ENCODE measurements at places on chromosomes 11 and 22.

DNA sequence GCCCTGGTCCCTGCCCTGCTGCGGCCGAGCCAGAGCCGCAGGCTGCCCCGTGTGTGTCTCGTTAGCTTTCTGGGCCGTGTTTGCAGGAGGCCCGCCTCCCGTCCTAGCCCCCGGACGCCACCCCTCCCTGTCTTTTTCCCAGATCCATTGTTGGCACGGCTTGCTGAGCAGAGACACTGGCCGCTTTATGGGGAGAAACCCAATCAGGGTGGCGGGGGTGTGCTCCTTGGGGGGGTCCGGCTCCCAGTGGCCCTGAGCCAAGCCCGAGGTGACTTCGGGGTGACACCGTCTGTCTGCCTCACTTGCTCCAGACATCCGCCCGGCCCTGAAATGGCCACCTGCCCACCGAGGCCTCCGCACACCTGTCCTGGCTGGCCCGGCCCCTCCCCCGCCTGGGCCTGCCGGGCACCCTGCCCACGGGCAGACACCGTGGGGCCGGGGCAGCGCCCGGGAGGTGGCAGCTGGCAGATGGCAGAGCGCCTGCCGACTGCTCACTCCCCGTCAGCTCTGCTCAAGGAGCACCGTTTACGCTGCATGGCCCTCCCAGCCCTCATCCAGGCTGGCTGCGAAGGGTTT lies 43.1 kb upstream of the PPARA start:
- DNase-seq, result no peak

GRCh38 chr11:123798079-123798478 lies 8.1 kb downstream of the OR6M1 start:
- DNase-seq, result no peak

DNA sequence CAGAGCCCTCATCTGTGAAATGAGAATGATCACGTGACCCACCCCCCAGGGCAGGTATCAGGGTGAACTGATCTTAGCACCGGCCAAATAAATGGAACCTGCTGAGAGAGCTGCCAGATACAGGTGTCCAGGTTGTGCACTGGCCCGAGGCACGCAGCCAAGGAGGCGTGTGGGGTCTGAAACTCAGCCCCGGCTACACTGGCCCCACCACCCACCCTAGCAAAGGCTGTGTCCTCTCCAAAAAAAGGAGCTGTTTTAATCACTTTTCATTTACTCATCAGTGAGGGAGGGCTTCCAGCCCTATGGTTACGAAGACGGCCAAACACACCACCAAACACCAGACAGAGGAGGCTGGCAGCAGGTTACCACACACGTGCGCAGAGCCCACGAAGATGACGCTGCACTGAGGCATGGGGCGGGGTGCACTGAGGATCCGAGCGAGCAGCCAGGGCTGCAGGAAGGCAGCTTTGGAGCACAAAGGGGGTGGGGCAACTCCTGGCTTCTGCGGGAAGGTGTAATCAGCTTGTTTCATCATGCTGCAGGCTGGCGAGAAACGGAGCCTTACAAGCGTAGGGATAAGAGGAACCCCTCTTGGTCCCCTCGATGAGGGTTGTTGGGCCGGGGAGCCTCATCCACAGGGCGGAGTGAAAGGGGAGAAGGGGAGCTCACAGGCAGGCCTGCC lies 19.5 kb upstream of the SLC22A12 start:
- DNase-seq, result no peak

DNA sequence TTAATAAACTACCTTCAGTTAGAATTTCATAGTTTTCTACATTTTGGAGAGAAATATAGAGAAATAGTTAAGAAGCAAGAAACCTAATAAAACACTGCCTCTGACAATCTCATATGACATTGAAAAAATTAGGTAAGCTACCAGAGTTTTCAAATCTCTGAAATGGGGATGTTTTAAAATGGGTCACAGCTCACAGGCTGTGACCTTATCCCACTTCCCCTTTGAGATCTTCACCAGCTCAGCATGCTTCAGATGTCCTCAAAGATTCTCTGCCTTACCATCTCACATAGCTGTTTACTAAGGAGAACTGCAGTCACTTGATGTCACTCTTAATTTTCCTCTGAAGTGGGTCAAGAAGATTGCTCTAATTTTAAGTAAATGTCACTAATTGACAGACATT lies 717.8 kb downstream of the JRKL start:
- no peak for DNase-seq

DNA sequence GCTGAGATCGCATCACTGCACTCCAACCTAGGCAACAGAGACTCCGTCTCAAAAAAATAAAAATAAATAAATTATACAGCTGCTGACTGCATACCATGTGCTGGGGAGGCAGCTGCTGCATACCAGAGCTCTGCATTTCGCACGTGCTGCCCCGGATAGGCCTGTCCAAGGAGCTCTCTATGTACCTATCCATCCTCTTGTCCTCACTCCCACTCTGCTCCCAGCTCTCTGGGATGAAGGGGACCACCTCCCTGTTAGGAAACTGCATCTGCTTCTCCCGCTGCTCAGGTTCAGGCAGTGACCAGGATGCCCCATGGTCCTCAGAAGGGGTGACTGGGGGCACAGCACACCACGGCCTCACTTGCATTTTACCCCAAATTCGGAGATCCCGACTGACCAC lies 302.3 kb downstream of the BRD1 start:
- no peak for DNase-seq

DNA sequence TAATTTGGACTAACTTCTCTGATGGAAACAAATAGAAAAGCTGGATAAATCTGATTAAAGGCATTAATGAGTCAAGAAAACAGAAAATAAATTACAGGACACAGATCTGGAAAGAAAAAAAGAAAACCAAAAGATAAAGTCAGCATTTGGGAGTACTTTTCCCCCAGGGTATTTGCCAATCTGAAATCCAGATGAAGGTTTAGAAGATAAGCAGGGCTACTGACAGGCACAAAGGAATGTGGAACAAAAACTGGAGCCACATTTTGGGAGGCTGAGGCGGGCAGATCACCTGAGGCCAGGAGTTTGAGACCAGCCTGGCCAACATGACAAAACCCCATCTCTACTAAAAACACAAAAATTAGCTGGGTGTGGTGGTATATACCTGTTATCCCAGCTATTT lies 57.2 kb downstream of the SBF2 start:
- no peak for DNase-seq

DNA sequence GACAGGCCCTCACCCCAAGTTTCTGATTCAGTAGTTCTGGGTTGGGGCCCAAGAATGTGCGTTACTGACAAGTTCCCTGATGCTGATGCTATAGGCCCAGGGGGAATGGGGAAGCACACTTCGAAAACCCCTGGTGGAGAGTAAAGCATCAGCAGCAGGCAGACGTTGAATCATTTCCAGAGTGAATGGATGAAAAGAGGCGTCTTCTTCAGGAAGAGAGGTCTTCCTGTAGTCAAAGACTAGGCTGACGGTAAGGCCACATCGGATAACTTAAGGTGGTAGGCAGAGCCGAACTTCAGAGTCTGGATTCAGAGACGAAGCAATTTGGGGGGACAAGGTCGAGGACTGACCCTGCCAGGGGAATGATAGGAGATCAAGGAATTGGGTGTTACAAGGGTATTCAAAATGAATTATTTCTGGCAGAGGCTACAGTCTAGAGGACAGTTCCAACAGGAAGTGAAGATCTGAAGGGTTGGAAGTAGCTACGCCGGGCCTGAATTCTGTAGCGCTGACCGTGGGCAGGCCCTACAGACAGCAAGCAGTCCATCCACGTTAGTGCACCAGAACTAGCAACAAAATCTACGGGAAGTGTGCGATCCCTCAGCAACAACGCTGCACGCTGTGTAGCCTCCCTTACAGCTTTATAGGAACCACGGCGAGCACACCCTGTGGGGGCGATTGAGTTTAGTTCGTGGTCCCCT lies 862 bp upstream of the CENATAC start:
- peak; percentile 29 for DNase-seq

DNA sequence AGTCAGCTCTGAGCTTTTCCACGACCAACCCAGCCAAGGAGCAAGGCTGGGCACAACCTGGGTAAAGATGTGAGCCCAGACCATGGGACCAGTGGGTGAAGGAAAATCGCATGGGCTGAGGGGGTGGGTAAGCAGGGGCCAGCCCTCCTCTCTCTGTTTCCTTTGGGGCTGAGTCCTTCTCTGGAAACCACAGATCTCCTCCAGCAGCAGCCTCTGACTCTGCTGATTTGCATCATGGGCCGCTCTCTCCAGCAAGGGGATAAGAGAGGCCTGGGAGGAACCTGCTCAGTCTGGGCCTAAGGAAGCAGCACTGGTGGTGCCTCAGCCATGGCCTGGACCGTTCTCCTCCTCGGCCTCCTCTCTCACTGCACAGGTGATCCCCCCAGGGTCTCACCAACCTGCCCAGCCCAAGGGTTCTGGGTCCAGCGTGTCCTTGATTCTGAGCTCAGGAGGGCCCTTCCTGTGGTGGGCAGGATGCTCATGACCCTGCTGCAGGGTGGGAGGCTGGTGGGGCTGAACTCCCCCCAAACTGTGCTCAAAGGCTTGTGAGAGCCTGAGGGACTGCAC lies 67.8 kb downstream of the GGTLC2 start:
- DNase-seq, result no peak

DNA sequence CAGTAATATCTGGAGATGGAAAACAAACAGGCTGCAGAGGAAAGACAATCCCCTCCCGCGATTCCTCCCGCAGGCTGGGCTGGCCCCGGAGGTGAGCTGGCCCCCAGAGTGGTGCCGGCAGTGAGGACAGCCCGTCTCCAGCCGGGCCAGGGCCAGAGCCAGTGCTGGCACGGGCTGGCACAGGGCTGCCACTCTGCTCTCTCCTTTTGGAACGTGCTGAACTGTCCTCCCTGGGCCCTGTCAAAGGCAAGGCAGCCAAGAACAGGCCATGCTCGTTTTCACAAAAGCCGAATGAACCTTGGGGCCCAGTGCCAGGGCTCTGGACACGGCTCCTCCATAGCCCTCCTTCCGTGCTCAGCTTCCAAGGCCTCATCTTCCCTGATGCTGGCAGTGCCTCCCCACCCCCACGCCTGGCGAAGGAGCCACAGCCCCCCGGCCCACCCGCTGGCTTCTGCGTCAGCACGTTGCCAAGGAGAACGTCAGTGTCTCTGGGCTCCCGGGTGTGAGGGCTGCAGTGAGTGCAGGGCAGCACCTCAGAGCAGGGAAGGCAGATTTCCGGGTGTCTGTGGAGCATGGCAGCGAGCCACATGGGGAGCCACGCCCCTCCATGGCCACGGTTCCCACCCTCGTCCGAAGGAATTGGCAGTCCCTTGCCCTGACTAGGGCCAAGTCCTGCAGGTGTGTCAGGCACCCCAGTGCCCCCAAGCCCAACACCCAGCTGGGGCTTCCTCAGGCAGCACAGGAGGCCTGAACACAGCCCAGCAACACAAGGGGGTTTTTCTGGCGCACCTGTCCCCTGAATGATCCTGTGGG lies 28.6 kb downstream of the GNAZ start:
- DNase-seq, result no peak

DNA sequence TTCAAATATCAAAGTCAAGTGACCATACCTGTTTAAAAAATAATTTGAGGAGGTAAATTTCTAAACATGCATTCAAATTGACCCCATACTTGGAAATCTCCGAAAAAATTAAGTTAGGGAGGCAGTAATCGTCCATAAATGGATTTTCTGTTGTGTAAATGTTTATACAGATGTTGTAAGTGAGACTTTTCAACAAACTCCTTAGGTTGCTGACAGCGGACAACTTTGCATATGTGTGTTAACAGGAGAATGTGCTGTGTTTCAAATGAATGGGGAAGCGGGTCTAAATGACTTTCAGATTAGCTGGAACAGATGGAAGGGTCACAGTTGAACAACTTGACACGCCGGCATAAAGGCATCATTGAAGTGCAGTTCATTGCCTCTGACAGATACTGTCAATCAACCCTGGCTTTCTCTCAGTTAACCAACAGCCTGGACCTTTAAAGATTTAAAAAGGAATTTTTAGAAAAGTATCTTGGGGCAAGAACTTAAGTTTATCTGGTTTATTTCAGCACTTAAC lies 98.2 kb upstream of the DBX1 start:
- DNase-seq, result no peak

- DNase-seq, result no peak
These were observed 19.9 kb downstream of the POU2AF2 start for GRCh38 chr11:111265421-111265820.

GRCh38 chr22:24855794-24856193 lies 49.8 kb downstream of the SGSM1 start:
- no peak for DNase-seq

- no peak for DNase-seq
These were observed 30.6 kb downstream of the PRDM11 start for GRCh38 chr11:45176996-45177395.

DNA sequence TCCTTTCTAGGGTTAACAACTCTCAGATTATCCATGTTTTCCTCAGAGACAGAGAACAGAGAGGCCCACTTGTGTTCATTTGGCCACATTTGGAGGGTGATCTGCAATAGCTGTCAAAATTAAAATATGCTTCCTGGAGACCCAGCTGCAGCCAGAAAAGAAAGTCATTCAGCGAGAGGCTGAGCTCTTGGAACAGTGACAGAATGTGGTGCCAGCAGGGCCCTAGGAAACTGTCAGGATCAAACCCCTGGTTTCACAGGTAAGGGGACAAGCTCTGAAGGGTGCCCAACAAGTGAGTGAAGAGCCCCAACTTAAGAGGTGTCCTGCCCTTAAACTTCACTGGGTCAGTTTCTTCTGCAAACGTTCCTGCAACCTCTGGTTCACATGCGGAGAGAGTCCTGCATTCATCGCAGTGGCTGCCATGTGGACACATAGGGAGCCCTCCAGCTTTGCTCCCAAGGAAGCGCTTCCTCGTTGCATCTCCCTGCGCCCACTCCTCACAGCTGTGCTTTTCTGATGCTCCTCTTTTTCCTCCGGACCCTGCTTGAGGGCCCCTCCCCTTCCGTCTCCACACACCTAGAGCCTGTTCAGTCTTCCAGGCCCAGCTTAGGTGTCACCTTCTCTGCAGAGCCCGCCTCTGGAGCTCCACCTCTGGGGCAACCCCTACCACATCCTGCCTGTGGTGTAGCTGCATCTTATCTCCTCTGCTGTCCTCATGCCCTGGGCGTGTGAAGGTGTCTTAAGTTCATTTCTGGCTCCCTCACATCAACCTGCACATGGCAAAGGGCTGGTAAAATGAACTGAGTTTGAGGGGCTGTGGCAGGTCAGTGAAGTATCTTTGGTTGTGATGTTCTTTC lies 3.9 kb downstream of the UCP3 start:
- peak; percentile 72 for DNase-seq

DNA sequence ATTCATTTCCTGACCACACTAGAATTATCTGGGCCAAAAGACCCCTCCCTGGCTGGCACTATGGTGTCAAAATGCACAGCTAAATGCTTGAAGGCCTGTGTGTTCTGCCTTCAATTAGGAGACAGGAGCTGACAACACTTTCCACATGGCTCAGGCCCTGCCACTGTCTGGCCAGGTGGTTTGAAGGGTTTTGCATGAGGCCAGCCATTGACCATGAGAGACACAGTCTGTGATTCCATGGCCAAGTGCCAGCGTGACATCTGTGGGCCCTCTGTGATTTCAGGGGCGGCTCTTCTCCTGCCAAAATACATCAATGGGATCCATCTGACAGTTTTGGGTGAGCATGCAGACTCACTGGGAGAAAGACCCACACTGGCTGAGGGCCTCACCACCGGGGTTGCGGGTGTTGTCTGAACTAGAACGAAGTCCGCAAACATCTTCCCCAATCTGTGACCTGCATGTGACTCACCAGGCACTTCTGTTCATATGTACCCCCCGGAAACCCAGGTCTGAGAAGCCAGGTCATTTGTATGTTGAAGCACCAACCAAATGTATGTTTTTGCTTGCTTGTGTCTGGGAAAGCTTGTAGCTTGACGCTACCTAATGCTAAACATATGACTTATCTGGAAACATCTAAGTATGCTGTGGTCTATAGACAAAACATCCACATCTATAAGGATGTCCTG lies 20.7 kb upstream of the NAV2 start:
- no peak for DNase-seq

GRCh38 chr22:38989466-38989865 lies 7.3 kb downstream of the APOBEC3B start:
- no peak for DNase-seq

GRCh38 chr22:28411125-28411524 lies 268.5 kb downstream of the TTC28 start:
- DNase-seq, result no peak

Measured in stimulated activated CD4-positive, alpha-beta T cell treated with anti-CD3 and anti-CD28 coated beads, Interleukin-4, amount 100 ng/mL, for 1 hour (primary cell).